ENCODE measurements at places on chromosomes 12 and 14.

DNA sequence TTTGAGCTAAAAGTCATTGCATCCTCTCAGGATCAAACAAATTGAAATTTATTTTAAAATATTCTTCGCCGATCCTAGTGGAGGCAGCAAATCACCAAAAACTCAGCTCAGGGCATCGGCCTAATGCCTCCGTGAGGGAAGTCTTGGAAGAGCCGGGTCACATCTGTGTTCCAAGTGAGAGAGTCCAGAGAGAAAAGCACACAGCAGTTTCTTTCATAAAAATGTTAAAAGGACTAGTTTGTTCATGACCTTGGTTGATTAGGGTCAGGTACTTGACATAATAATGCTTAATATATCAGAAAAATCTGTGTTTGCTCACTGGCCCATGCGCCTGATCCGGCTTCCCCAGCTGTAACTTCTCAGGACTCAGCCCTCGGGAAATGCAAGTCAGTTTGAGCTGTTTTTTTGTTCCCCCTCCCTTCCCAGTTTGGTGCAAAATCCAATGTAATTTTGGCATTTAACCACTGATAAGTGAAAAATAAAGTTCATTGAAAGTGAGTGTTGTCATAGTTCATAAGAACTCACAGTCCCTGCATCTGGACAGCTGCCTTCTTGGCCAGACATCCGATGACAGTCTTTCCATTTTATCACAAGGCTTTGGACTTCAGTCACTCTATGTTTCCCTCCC is 161.7 kb downstream of the CAND1 start:
- DNase-seq: no peak

GRCh38 chr12:91139286-91139685 is 28.0 kb upstream of the LUM start:
- DNase-seq: no peak

DNA sequence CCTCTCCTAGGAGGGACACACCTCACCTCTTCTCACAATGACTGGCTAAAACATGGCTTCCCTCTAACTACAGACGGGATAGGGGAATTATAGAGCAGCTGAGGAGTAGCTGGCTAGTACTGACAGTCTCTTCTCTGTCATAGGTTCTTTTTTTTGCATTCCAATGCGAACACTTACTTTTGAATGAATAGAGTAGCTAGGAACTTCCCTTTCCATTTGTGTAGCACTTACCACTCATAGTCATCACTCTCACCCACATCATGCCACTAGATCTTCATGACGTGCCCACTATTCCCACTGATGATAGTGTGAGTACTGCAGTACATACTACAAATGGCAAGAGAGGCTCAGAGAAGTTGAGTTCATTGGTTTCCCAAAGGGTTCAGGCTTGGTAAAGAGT is 143.9 kb upstream of the HIF1A start:
- no peak for DNase-seq

- DNase-seq: no peak
Measured at GRCh38 chr14:45364565-45365156, 111.7 kb upstream of the MIS18BP1 start.

All from stimulated activated CD4-positive, alpha-beta T cell treated with anti-CD3 and anti-CD28 coated beads, Interleukin-15, amount 100 ng/mL, for 1 hour (primary cell).